Effector CD4-positive, alpha-beta T cell (primary cell): ENCODE measurements at places on chromosomes 6 and 20.

DNA sequence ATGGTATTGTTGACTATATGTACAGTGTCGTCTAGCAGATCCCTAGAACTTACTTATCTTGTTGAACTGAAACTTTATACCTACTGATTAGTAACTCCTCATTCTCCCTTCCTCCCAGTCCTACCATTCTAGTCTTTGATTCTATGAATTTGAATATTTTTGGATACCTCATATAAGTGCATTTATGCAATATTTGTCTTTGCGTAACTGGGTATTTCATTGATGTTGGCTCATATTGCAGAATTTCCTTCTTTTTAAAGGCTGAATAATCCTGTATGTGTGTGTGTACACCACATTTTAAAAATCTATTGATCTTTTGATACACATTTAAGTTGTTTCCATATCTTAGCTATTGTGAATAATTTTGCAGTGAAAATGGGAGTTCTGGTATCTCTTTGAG lies 119.9 kb downstream of the SOX4 start:
- no peak for DNase-seq

DNA sequence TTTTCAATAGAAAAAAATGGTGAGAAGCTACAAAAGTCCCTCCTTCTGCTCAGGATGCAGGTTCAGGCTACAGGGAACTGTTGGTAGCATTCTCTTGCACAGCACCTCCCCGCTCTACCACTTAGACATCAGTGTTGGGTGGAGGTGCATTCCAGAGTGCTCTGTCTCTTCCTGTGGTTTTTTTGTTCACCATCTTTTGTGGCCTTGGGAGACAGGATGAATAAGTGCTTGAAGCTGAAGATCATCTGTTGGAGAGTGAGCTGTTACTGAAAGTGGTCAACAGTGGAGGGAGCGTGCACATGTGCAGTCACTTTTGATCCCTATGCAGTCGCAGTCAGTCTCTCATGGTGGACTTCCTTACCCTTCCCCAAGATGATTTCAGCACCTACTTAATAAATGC lies 16.6 kb upstream of the BTBD3 start:
- no peak for DNase-seq

- DNase-seq = no peak
Observed at GRCh38 chr6:166625356-166625755, 1.7 kb downstream of the RPS6KA2 start.

GRCh38 chr6:100134703-100135102 lies 140.7 kb upstream of the MCHR2 start:
- DNase-seq = no peak
